ENCODE measurements at places on chromosomes 7 and 10.

DNA sequence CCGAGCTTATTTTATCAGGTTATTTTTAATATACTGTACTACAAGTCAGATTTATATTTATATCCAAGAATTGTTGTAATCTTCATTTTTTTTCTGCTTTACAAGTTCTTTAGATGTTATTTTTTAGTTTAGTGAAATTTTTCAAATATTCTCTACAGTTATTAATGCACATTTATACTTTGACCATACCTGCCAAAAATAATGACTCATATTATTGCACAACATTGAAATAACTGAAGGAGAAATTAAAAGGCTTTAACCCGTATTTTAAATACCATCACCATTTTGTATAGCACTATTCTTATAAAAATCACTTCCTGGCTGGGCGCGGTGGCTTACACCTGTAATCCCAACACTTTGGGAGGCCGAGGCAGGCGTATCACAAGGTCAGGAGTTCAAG is 278.5 kb downstream of the BICC1 start:
- DNase-seq: no peak

DNA sequence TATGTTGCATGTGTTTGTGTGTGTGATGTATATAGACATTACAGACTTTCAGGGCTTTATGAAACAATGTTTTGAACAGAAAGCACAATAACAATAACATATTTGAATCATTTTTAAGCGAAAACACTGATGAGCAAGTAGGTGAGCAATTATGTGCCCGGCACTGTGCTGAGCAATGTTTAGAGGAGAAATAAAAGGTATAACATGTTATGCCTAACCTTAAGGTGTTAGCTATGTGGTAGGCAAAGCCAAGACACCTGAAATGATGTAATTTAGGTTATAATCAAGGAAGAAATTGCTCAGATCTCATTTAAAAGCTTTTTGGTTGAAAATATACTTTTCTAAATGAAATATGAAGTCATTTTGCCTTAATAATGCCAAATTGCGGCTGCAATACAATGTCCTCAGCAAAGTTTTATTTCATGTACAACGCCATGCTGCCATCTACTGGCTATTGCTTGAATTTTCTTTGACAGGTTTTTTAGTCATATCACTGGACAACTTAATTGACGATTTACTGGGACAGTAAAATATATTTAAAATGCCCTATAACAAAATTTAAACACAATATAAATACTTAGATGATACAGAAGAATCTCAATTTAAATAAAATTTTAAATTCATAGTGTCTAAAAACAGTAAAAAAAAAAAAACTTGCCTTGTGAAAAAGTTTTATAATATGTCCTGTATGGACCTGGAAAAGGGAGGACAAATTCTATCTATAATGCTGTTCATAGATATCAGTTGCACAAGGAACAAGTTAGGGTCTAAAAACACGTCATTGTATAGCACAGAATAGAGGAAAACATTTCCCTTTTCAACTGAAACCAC is 131.1 kb upstream of the CDK1 start:
- peak; percentile 70 for DNase-seq

GRCh38 chr10:87753995-87754866 is 63.8 kb downstream of the ATAD1 start:
- no peak for DNase-seq

DNA sequence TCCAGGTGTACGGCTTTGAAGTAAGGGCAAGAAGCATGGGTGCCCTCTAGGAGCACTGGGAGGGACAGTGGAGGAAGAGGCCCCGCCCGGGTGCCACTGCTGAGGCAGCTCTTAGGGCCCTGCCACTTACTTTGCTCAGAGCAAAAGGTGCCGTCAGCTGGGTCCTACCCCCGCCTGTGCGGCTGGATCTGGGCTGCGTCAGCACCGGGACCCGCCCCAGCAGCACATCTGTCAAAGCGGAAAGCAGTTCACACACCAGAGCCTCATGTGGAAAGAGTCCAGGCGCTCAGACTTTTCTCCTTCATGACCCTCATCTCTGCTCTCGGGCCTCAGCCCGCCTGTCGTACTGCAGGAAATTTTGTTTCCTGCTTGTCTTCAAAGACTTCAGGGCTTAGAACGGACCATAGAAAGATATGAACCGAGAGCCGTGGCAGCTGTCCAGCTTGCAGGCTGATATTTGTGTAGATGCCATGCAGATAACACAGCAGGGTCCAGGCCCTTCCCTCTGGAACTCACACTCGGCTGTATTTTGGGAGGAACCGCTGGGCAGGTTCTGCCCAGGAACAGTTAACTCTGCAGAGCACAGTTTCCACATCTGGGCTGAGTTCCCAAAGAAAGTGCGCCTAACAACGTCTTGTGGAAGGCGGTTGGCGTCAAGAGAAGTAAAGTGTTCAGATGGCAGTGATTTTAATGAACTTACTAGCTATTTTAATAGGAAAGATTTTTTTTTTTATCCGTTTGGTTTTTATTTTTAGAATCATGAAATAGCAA is 44.3 kb upstream of the PRKAR1B start:
- DNase-seq: no peak

- no peak for DNase-seq
These were observed 16.8 kb downstream of the CRHR2 start for GRCh38 chr7:30665449-30665848.

- DNase-seq: no peak
These were observed 40.5 kb upstream of the RABGEF1 start for GRCh38 chr7:66699998-66700397.

DNA sequence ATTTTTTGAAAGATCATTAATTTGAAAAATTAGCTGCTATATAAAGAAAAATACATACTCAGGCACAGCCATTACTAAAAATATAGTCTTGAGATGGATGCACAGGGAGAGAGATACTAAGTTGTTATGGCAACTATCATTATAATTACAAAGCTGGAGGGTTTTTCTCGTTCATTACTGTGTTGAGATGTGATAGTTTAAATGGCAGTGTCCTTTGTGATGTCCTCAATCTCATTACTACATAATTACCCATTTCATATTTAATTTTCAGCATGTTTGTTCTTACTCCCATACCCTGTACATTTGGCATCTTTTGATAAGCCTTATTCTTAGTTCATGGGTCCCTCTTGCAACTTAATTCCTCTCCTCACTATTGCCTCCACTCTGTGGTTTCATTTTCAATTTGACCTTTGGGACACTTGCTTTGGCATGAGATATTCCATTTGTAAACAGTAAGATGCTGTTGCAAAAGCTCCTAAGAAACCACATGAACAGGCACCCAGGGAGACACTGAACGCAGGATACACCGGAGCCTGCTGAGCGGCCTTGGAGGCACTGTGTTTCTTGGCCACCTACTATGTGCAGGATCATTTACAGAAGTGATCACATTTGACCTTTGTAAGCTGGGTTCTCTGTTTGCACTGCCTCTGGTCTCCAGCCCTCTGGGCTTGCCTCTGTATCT is 4.8 kb upstream of the CPXM2 start:
- DNase-seq: no peak

DNA sequence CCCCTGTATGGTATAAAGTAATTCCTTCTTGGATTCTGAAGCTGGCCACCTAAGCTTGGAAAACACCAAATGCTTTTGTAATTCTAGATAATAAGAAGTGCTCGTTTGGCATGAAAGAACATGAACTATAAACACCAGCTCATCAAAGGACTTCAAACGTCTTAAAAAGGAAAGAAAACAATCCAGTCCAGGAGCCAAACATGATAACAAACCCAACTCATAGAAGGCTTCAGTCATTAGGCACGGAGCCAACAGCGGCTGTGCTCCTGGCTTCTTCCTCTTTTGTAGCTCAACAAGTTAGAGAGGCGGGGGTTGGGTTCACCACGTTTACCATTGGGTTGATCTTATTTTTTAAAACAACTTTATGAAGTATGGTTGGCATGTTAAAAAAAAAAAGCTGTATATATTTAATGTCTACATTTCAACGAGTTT is 56.4 kb upstream of the ECHDC3 start:
- no peak for DNase-seq

DNA sequence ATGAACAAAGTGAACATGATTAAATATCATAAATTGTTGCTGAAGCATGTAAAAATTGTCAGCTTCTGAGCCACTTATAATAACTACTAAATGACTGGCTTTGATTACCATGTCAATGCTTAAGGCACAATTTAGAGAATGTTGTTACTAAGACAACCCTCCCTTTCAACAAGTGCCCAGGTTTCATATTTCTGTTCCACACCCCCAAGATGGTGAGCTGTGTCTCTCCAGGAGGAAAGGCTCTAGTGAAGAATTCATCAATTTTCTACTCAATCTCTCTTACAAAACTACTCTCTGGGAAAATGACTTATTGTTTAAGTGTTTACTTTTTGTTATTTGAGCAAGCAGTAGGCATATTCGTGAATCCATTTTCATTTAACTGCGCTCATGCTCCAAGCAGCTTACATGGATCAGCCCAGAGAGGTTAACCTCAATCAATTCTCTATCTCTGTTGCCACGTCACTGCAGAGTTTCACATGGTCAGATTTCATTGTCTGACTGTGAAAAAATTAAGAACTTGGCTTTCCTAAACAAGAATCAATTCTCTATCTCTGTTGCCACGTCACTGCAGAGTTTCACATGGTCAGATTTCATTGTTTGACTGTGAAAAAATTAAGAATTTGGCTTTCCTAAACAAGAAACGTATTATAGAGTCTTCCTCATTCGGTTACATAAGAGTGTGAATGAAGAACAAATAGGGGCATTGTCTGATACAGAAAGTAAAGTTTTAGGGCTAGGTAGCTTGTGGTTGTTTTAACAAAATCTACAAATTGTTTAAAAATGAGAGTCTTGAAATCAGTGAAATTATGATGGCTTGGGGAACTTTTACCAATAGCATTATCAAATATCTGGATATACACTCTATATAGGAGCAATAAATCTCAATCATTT is 49.7 kb downstream of the CCDC71L start:
- DNase-seq: no peak

DNA sequence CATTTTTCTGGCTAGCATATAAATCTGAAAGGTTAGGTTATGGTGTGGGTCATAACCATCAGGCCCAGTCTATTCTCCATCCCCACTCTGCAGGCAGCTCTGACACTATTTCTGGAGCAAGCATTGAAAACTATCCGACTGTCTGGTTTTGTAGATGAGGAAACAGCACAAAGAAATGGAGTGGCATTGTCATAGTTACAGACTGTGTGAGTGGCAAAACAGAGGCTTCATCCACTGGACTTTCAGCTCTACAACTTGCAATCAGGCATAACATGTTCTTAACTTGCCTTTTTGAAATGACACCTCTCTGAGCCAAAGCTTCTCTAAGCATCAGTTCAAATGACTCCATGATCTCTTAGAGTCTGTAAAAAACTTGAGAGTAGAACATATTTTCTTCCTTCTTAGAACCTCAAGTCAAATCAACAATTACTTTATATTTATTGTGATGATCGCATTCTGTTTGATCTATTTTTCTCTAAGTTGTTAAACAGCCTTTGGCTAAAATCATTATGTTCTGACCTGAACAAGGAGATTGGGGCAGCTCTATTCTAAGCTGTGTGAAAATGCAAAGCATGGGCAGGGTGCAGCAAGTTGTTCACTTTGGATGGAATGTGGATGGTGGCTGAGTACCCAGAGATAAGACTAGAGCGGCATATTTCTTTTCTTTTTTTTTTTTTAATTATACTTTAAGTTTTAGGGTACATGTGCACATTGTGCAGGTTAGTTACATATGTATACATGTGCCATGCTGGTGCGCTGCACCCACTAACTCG is 68.5 kb downstream of the LRRC4 start:
- no peak for DNase-seq

DNA sequence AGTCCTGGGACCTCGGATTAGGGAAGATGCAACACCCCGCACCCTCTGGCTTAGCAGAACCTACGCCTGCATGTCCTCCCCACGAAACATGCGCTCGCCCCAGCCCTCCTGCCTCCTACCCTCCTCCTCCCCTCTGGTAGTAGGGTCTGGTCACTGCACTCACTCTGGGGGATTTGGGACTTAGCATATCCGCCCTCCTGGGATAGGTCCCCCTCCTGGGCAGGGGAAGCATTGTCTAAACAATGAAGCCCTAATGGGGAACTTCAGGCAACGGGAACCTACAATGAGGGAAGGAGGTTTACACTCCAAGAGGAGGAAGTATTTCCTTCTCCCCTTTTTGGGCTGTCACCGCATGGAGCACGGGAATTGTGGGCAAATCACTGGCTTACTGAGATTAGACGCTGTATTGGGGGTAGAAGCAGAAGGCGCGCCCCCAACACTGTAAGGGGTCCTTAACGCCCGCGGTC is 892 bp downstream of the CRHR2 start:
- no peak for DNase-seq

- no peak for DNase-seq
These were observed 204.1 kb upstream of the POM121L12 start for GRCh38 chr7:52831321-52831720.

- DNase-seq: no peak
These were observed 45.3 kb downstream of the PDLIM1 start for GRCh38 chr10:95245425-95246055.

- no peak for DNase-seq
These were observed 76.4 kb downstream of the MPLKIP start for GRCh38 chr7:40058026-40058425.

DNA sequence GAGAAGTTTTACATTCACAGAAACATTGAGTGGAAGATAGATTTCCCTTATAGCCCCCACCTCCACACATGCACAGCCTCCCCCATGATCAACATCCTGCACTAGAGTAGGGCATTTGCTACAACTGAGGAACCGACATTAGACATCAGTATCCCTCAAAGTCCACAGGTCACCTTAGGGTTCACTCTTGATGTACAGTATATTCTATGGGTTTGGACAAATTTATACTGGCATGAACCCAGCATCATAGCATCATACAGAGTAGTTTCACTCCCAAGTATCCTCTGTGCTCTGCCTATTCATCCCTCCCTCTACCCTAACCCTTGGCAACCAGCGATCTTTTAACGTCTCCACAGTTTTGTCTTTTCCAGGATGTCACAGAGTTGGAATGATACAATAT is 64.4 kb downstream of the VSTM4 start:
- DNase-seq: no peak

- DNase-seq: no peak
These were observed 32.3 kb downstream of the PODXL start for GRCh38 chr7:131524115-131524514.

GRCh38 chr7:33059635-33060034 is 2.9 kb downstream of the NT5C3A start:
- DNase-seq: no peak

Measured in NCI-H1694 (cell line).